ENCODE measurements at places on chromosomes 1 and 21. TPM values are rescaled to one million over a fixed set of nuclear protein-coding genes. Genes with fewer than 3 reads are reported as not detected.

The AMY2B gene
- 21.4 TPM for total RNA-seq

The WNT4 gene
- total RNA-seq, result not detected

The MMEL1 gene
- not detected for total RNA-seq

The SPRR1A gene
- total RNA-seq, result not detected

The C1orf232 gene
- not detected for total RNA-seq

The CD2 gene
- total RNA-seq, result not detected

The GPR37L1 gene
- not detected for total RNA-seq

The KRTAP10-5 gene
- not detected for total RNA-seq

The ETNK2 gene
- 0.66 TPM for total RNA-seq

The ITLN2 gene
- total RNA-seq, result not detected

The SYDE2 gene
- 4.1 TPM for total RNA-seq

The RAB29 gene
- total RNA-seq, result 10.4 TPM

The EXTL1 gene
- 0.33 TPM for total RNA-seq

The MSH4 gene
- 2.2 TPM for total RNA-seq

The RXFP4 gene
- total RNA-seq, result not detected
